GF-D8 (cell line): ENCODE measurements at places on chromosomes 7 and 10.

DNA sequence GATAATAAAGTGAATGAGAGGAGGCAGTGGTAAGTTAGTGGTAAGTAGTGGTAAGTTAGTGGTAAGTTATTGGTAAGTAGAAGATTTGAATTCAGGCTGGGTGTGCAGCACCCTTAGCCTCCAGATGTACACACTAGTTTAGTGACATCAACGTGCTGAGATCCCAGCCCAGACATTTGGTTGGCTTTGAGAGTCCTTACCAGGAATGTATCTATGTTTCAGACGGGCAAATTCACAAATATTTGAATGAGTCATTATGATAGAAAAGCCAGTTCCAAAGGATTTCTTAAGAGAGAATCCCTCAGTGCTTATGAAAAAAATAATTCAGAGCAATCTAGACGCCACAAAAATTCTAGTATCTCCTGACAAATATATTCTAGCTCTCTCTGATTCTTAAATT lies 70.0 kb downstream of the ARL4A start:
- DNase-seq, result no peak

DNA sequence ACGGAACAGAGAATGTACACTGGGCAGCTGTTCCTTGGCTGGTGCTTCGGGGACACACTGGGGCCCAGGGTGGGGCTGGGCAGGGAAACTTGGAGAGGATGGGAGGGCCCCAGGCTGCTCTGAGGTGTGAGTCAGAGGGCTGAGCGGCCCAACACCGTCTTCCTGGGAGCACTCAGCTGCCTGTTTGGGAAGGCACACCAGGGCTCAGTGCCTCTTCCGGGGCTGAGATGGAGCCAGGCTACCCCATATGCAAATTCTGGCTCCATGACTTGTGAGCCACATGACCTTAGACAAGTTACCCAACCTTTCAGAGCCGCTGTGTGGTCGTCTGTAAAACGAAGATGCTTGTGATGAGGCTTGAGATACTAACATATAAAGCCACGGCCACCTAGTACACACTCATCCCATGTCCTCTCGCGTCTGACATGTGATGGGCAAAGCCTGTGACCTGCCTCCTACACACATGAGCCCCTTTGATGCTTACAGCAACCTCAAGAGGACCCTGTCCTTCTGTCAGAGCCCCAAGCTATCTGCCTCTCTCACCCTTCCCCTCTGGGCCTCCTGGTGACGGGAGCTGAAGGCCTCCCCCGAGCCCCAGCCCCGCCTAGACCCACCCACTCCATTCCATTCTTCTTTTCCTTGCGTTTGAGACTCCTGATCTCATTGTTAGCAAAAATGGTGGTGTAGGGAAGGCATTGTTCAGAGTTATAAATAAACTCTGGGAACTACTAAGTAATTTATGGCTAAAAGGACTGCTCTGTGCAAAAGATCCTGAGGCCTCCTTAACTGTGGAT lies 26.1 kb downstream of the KLRG2 start:
- DNase-seq, result no peak

GRCh38 chr10:48273741-48274140 lies 755 bp downstream of the FRMPD2 start:
- DNase-seq, result no peak

DNA sequence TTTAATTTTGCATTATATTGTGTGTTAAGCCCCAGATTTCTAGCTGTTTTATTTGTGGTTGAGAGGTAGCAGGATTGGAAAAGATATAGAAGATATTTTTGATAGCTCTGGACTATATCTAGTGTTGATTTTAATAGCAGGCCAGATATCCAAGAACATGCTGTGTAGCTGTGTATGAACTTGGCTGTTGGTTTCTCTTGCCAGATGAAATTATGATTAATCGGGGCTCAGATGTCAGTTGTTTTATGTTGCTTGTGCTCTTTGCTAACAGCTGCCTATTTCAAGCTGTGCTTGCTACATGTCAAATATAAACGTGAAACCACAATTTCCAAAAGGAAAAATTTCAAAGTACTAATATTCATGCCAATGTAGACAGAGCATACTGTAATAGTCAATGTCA lies 141.1 kb downstream of the GRM3 start:
- no peak for DNase-seq

DNA sequence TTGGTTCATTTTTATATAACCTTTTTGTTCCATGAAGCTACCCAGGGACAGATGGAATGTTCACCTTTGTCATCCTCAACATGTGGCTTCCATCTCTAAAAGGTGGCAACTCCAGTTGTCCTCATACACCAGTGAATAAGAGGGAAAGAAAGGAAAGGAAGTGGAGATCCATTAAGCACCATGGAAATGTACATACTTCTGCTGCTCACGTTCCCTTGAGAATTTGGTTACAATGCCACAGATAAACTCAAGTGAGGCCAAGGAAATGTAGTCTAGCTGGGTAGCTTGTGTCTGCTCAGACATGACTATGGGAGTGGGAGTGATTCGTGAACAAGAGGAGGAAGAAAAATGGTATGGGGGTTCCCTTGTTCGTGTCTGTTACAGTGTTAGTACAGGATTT lies 237.1 kb upstream of the FAM3C start:
- no peak for DNase-seq

DNA sequence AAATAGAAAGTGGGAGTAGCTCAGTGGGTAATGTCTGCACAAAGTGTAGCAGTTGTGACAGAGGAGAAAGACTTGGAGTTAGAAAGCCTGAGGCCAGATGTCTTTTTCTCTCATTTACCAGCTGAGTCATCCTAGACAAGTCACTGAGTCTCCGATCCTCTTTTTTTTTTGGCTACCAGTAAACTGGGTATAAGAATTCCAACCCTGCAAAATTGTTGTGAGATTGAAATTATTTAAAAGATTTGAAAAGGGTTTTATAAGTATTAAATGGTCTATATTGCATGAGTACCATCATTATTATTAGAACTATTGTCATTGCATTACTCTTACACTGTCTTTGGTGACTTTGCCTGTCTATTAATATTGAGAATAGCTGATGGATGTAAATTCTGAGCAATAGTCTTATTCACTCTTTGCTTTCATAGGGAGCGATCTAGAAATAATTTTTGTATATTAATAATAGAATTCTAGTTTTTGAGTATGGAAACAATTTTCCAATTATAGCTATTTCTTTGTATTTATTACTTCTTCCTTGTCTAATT lies 74.0 kb downstream of the ARID5B start:
- no peak for DNase-seq

GRCh38 chr10:72784551-72785351 lies 92.8 kb downstream of the MCU start:
- DNase-seq, result no peak

DNA sequence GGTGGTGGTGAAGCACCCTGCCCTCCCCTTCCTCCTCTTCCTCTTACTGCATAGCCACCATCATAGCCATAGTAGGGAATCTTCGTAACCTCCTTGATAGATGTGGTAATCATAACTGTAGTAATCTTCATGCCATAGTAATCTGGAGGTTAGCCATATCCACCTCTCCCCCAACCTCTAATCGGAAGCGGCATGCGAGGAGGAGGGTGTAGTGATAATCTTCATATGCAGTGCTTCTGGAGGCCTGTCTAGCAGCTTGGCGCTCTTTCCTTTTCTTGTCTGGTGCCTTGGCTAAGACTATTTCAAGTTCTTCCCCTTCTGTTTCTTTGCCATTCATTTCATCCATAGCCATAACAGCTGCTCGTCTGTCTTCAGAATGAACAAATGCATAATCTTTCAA lies 90.9 kb downstream of the MLLT10 start:
- no peak for DNase-seq

DNA sequence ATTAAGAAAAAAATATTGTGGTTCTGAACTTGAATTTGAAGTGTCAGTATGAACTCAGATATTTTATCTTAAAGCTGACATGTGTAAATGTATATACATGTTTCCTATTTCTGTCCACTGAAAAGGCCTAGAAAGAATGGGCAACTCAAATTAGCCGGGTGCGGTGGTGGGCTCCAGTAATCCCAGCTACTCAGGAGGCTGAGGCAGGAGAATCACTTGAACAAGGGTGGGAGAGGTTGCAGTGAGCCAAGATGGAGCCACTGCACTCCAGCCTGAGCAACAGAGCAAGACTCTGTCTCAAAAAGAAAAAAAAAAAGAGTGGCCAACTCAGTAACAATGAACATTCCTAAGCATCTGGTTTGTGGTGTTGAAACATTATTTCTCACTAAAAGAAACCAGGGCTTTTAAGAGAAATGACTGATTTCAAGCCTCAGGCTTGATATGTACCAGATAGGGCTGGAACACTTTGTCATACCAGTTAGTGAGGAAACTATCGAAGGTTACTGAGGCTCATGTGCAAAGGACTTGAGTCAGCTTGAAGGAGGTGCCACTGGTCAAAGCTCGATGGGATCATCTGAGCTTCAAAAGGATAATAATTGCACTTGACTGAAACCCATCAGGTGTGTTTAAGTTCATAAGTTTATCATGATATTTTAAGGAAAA lies 40.5 kb downstream of the AOAH start:
- no peak for DNase-seq

DNA sequence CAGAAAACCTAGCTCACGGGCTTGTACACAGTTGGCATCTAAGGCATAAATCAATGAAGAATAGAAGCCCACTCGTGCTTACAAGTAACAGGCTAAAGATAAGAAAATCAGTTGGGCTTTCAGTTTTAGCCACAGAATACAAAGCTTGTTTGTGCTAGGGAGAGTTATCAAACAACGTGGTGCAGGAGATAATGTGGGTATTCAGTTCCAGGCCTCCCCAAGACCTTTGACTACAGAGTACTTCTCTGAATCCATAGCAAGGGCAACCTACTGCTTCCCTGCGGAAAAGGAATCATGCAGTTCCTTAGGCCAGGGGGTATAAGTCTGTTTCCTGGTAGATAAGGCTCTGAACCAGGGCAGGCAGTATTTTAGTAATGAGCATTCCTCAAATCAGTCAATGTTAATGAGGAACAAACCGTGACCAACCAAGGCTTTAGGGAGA lies 219.5 kb upstream of the CSTF2T start:
- DNase-seq, result no peak

DNA sequence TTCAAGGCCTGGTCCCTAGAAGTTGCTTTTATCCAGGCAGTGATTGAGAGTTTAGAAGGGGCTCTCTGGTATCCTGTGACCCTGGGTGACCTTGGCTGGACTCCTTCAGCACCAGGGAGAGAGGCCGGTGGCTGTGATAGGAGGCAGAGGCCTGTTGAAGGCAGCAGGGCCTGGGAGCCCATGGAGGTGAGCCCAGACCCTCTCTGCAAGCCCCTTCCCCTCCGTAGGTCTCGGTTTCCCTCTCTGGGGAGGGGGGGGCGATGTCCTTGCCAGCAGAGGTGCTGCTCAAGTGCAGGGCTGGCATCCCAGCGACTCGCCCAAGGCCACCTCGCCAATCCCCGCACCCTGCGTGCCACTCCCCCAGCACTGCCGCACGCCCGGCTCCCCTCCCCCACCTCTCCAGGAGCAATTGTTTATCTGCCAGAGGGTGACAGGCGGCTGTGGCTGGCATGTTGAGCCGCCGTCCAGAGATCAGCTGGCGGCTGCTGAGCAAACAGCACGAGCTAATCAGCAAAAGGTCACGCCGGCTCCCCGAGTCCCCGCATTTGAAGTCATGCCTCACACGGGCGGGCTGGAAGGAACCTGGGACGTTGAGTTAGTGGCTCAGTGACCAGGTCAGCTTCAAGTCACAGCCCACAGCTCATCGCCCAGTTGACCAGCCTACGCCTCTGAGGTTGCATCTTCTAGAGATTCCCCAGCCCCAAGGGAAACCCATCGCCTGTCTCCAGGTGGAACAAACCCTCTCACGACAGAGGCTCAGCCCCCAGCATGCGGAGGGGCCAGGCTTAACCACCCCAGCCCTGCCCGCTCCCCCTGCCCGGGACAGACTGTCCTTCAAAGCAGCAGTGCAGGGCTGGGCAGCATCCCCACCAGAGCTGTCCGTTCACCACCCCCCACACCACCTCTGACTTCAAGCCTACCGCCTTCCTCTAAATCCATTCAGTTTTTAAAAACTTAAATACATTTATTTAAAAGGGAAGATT lies 43.7 kb downstream of the ELFN1 start:
- DNase-seq, result no peak

DNA sequence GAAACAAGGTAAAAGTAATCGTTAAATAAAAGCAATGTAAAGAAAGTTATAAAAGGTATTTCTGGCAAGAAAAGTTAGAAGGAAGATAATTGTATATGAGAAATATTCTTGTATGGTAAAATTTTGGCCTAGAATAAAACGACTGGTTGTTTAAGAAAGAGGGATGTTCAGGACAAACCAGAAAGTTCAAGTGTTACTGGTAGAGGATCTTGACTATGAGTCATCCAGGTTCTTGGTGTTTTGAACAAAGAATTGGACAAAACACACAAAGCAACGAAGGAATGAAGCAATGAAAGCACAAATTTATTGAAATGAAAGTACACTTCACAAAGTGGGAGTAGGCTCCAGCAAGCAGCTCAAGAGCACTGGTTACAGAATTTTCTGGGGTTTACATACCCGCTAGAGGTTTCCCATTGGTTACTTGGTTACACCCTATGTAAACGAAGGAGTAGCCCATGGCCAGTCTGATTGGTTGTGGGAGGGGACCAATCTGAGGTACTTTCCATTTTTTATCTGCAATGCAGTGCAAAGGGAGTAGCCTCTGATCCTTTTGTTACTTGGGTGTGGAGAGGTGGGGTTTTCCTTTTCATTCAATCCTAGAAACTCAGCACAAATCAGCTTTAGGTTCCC lies 22.4 kb upstream of the GARS1 start:
- DNase-seq, result no peak

DNA sequence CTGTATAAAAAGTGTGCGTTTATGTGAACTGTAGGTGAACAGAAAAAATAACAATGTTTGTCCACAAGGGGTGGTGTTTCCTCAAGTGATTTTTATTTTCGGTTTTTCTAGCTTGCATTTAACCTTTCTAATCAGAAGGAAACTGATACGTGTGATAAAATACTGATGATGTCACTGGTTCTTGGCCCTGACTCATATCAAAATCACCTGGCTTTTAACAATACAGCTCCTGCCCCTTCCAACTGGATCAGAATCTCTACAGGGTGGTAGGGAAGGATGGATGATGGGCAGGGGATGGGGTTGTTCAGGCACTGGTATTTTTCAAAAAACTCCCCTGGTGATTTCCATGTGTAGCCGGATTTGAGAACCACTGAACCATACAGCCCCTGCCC lies 10.9 kb downstream of the NPFFR1 start:
- DNase-seq, result no peak

DNA sequence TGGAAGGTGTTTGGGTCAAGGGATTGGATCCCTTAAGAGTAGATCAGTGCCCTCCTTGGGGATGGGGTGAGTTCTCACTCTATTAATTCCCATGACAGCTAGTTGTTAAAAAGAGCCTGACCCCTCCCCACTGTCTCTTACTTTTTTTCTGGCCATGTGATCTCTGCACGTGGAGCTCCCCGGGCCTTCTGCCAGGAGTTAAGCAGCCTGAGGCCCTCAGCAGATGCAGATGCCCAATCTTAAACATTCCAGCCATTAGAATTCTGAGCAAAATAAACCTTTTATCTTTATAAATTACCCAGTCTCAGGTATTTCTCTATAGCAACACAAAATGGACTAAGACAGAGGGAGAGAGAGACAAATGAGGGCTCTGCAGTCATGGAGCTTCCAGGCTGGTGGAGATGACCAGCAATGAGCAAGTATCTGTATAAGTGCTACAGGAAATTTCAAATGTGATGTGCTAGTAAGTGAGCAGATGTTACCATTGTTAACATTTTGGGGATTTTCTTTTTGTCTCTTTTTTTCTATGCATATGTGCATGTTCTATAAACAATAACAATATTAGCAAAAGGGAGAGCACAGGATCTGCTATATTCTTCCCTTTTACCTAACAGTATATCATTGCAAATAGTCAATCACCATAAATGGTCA lies 26.7 kb downstream of the PLPP4 start:
- no peak for DNase-seq

- no peak for DNase-seq
These were observed 579.3 kb downstream of the LRMDA start for GRCh38 chr10:76010703-76011102.
